Activated T-helper 17 cell treated with anti-CD3 and anti-CD28 coated beads, Interleukin-2, amount 50 U/mL, for 72 hours (primary cell): ENCODE measurements at places on chromosomes 5 and 9. TPM values are rescaled to one million over a fixed set of nuclear protein-coding genes. Genes with fewer than 3 reads are reported as not detected.

The RAD23B gene
- 67.7 TPM for total RNA-seq

The CNOT8 gene
- total RNA-seq: 87.4 TPM

The TRAPPC13 gene
- total RNA-seq: 20.7 TPM

The KCNV2 gene
- not detected for total RNA-seq

The C9 gene
- not detected for total RNA-seq

- peak; percentile 76 for ATAC-seq
Observed at GRCh38 chr5:43007911-43008362, 32.2 kb downstream of the ANXA2R start.

GRCh38 chr5:119291877-119292276, 63.9 kb upstream of the TNFAIP8 start:
- ATAC-seq: no peak

- ATAC-seq: no peak
Observed at GRCh38 chr9:3858961-3859360, 333.2 kb upstream of the RFX3 start.

DNA sequence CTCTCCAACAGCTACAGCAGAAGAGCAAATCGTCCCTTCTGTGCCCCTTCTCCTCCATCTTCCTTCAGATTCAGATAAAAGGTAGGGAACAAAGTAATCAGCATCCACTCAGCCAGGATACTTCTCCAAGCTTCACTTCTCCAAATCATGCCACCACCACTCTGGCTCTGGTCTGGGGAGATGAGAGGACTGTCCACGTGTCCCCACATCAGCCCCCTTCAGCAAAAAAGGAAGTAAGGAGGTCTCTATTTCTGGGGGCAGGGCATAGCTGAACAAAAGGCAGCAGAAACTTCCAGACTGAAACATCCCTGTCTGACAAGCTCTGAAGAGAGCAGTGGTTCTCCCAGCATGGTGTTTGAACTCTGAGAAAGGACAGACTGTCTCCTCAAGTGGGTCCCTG, 116.9 kb downstream of the C5orf15 start:
- no peak for ATAC-seq

GRCh38 chr9:22278426-22278825, 168.2 kb upstream of the DMRTA1 start:
- ATAC-seq: no peak

DNA sequence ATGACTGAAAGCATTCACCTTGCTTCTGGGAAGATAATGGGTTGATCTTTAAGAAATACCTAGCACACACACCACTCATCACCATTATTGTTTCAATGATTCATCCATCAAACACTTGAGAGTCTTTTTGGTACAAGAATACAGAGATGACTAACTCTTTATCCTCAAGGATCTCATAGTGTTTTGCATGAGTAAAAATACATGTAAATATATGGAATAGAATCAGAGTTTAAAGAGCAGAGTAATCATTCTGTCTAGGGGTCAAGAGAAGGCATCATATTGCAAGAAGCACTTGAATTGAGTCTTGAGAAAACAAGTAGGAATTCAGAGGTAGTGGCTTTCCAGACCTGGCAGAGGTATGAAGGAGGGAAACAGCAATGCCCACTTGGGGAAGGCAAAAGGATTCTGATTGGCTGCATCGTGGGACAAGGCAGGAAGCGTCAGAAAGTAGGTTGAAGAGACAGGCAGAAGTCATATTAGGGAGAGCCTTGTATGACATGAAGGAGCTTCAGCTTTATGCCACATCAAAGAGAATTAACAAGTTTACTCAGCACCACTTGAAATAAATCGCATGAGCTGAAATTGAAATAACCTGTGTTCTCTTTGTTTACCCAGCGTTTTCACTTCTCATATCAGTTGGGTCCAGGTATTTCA, 542.5 kb downstream of the TLE1 start:
- no peak for ATAC-seq

GRCh38 chr5:144958002-144958401, 787.3 kb downstream of the KCTD16 start:
- no peak for ATAC-seq

GRCh38 chr9:126794441-126794840, 10.4 kb upstream of the ZBTB43 start:
- ATAC-seq: no peak

- ATAC-seq: peak; percentile 39
Observed at GRCh38 chr9:72773570-72773969, 179.3 kb downstream of the ALDH1A1 start.

- ATAC-seq: no peak
Observed at GRCh38 chr5:142531977-142532780, 153.7 kb downstream of the FGF1 start.

DNA sequence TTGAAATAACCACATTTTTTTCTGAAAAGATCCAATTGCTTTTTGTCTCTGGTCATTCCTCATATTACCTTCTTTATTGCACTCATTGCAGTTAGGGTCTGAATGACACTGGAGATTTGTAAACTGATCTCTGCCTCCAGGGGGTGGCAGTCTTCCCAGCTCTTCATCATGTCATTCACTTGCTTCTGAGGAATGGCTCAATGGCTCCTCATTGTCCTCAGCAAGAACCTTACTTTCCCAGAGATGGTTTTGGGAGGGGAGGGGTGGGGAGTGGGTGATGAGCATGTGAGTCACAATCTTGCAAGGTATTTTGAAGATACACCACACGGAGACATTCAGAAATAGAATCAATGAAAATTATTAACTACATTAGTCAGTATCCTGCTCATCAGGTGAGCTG, 159.8 kb upstream of the GAS1 start:
- ATAC-seq: no peak

DNA sequence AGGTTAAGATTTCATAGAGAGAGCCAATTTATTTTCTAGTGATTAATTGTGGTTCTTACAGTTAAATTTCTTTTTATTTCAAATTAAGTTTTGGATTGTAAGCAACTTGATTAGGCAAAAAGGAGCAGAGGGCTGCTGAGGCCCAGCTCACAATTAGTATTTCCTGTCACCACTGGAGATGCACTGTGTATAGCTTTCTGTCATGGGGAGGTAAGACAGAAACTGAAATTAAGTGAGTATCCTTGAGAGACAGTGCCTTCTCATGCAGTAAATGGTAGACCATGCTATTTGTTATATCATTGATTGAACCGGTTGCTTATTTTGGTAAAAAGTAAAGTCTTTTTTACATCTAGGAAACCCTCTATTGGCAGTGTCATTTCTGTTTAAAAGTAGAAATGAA, 190.7 kb downstream of the CCDC171 start:
- no peak for ATAC-seq

GRCh38 chr5:176870110-176870591, 29.0 kb downstream of the HK3 start:
- no peak for ATAC-seq

DNA sequence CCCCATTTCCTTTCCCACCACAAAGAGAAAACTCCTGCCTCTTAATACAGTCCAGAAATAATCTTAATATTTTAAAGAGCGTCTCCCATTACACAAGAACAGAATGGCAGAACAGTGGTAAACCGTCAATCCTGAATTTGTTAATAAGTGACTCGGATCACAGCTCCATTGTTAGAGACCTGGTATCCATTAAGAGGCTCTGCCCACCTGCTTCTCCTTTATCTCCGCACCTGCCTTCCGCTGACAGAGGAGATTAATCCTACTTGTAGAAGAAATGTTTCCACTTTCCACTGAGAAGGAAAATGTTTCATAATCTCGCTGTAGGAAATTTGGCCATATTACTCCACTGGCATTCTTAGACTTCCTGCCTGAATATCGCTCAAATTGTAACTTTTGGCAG, 1493.2 kb downstream of the MAT2B start:
- ATAC-seq: no peak

DNA sequence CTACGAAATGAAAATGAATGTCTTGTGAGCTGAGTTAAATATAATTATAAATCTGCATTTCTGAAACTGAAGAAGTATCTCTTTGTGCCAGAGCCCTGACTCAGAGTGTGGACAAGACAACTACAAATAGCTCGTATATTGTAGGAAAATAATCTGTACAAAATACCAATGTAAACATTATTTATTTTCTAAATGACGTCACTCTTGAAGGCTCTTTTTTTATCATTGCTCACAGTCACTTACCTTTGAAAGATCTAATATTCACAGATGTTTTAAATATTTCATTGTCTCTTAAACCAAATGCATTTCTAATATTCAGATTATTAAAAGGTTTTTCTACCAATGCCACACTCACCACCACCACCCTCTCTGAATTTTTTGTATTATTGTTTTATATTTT, 226.1 kb downstream of the SLCO4C1 start:
- ATAC-seq: no peak

- ATAC-seq: peak; percentile 98
Observed at GRCh38 chr9:125521462-125522327, 185.3 kb downstream of the MAPKAP1 start.
